ENCODE measurements at places on chromosomes 7 and 10.

GRCh38 chr10:89891006-89891535 is 189.7 kb downstream of the KIF20B start:
- DNase-seq, result no peak

DNA sequence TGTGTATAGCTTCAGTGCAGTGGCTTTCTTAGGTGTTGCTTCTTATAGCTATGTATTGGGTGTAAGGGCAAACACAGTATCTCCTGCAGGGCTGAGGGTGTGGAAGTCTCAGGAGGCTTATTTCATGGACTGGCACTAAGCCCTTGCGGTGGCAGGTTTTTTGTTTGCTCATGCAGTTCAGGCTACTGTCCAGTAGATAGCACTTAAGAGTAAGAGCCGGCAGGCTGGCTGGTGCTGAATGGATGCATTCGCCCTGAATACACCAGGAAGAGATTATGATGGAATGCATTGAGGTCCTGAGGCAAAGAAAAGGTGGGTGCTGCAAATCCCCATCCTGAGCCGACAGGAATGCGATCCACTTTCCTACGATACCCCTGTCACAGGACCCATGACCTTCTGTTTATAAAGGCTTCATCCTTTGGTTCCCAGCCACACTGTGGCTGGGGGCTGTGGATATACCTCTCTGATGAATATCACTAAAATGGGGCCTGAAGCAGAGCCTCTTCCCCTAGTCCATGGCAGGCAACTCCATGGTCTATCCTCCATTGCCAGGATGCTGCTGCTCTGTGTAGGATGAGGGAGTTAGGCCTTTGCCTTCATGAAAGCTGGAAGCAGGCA is 44.9 kb downstream of the ANXA8 start:
- peak; percentile 42 for DNase-seq

- no peak for DNase-seq
Measured at GRCh38 chr7:114740095-114740494, 181.8 kb upstream of the MDFIC start.

DNA sequence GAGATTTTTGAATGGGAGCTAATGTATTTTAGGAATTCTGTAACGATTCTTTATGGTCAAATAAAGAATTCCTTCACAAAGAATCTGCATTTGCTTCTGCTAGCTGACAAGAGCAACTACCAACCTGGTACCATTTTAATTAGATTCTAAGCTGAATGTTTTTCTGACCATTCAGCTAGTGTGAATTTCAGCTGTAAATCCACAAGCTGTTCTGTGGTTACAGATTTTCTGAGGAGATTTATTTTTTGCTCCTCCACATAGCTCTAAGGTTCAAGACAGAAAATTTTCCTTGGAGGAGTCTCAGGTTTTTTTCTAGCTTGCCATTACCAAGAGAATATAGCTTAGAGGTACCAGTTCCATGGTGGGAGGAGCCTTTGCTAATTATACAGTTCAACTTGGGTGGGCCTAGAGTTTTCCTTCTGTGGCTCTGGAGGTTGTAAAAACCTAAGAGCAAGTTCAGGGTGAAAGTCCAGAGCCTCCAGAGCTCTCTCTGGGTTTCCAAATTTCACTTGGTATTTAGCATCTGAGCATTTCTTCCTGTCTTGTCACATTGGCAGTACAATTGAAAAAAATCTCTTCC is 120.1 kb downstream of the JAZF1 start:
- DNase-seq, result no peak

DNA sequence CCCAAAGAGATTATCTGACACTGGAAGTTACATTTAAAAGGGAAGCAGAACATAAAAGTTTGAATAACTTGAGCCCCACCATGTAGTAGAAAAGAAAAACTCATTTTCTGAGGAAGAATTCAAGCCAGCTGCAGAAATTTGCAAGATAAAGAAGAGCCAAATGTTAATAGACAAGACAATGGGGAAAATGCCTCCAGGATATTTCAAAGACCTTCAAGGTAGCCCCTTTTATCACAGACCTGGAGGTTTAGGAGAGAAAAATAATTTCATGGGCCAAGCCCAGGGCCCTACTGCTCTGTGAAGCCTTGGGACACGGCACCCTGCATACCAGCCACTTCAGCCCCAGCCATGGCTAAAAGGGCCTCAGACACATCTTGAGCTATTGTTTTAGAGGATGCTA is 18.4 kb upstream of the AKR1C1 start:
- DNase-seq, result peak; percentile 13

GRCh38 chr7:48420206-48420605 is 248.9 kb downstream of the ABCA13 start:
- no peak for DNase-seq

DNA sequence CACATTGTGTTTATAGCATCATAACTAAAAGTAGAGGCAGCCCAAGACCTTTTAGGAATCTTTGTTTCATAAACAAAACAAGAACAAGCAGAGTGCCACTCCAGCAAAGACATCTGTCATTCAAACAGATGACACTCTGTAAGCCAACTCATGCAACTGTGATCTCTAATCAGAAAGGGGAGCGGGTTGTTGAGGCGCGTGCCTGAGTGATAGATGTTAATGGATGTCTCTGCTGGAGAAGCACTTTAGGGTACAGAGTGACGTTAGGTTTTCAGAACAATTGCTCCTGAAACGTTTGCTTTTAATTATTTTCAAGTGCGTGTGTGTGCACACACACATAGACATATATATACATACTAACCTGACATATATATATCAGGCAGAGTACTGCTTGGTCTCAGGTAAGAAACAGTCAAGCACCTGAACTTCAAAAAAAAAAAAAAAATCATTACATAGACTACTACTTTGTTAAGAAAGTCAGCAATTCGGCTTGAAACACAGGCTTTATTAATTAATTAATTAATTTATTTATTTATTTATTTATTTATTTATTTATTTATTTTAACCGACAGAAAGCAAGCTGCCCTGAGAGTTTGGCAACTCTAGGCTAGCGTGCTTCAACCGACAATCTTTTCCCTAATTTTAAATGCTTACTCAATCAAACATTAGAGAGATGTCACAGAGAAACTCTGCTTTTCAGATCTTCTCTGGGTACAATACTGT is 109.1 kb downstream of the POU6F2 start:
- no peak for DNase-seq

GRCh38 chr10:128286141-128286761 is 160.0 kb upstream of the MKI67 start:
- DNase-seq, result no peak

- DNase-seq, result no peak
Measured at GRCh38 chr10:97067716-97068391, 117.9 kb downstream of the SLIT1 start.

- DNase-seq, result no peak
Measured at GRCh38 chr7:130305433-130306042, 12.6 kb downstream of the CPA4 start.

GRCh38 chr7:23622506-23622925 is 25.3 kb downstream of the CCDC126 start:
- no peak for DNase-seq

All from NT2/D1 (cell line).